Trophoblast cell (in vitro differentiated cells and primary cell): ENCODE measurements at places on chromosomes 7 and 10.

- H3K27ac ChIP-seq = no peak overlapping the region
- H3K4me1 ChIP-seq = no peaks in the 10 kb centered on the region
- DNase-seq = no peak
- H3K4me3 ChIP-seq = no peak overlapping the region
- H3K27me3 ChIP-seq = no peaks in the 10 kb centered on the region
These were observed 98.6 kb downstream of the LANCL2 start for GRCh38 chr7:55463686-55464262.

- H3K4me1 ChIP-seq = peaks cover 16% of the 10 kb centered on the region
- no peak overlapping the region for H3K4me3 ChIP-seq
- DNase-seq = no peak
These were observed 56.2 kb upstream of the SMNDC1 start for GRCh38 chr10:110360857-110361474.

- DNase-seq = no peak
- no peaks in the 10 kb centered on the region for H3K27me3 ChIP-seq
- no peaks in the 10 kb centered on the region for H3K36me3 ChIP-seq
- no peak overlapping the region for H3K27ac ChIP-seq
- no peaks in the 10 kb centered on the region for H3K4me1 ChIP-seq
These were observed 596.5 kb downstream of the NXPH1 start for GRCh38 chr7:9029681-9030530.

DNA sequence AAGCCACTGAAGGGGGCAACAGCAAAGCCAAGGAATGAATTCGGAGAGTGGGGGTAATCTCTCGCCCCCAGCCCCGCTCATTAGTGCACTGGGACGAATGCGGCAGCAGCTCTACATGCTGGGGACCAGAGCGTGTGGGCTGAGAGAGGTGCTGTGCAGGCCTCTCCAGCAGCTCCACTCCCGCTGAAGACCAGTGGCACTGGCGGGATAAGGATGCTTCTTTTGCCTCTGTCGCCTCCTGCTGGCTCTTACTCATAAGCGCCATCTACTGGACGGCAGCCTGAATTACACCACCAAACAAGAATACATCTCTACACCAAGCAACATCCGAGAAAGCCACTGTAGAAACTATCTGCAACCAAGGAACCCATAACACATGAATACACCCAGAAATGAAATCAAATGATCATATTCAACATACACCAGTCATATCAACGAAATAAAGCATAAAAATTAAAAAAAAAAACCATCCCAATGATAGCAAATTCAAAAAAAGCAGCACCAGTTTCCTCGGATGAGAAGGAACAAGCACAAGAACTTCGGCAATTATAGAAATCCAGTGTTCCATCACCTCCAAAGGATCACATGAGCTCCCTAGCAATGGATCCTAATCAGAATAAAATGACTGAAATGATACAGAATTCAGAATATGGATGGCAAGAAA, 79.0 kb upstream of the TMEM168 start:
- no peak overlapping the region for H3K4me3 ChIP-seq
- peaks cover 2% of the 10 kb centered on the region for H3K4me1 ChIP-seq
- H3K27me3 ChIP-seq = no peaks in the 10 kb centered on the region
- no peaks in the 10 kb centered on the region for H3K36me3 ChIP-seq
- no peak overlapping the region for H3K27ac ChIP-seq
- DNase-seq = peak; percentile 78

- H3K27ac ChIP-seq = no peak overlapping the region
- no peak for DNase-seq
- no peaks in the 10 kb centered on the region for H3K36me3 ChIP-seq
These were observed 122.5 kb upstream of the CDK13 start for GRCh38 chr7:39827571-39827970.

DNA sequence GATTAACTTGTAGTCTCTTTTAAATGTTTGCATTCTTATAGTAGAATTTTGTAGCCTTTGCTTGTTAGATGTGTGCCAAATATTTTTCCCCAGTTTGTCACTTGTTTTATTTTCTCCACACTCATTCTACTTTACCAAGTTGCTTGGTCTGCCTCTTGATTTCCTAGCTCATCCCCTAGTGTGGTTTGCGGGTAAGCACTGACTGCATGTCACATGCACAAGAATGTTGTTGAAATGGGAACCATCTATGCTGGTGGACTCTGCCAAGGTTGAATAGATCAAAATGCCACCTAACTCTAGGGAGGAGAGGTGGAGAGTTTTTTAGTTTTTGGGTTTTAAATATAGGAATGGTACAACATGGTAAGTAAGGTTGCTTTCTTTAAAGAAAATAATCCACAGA, 47.6 kb downstream of the FZD1 start:
- no peak overlapping the region for H3K27ac ChIP-seq
- no peaks in the 10 kb centered on the region for H3K36me3 ChIP-seq
- no peak overlapping the region for H3K4me3 ChIP-seq
- DNase-seq = no peak

DNA sequence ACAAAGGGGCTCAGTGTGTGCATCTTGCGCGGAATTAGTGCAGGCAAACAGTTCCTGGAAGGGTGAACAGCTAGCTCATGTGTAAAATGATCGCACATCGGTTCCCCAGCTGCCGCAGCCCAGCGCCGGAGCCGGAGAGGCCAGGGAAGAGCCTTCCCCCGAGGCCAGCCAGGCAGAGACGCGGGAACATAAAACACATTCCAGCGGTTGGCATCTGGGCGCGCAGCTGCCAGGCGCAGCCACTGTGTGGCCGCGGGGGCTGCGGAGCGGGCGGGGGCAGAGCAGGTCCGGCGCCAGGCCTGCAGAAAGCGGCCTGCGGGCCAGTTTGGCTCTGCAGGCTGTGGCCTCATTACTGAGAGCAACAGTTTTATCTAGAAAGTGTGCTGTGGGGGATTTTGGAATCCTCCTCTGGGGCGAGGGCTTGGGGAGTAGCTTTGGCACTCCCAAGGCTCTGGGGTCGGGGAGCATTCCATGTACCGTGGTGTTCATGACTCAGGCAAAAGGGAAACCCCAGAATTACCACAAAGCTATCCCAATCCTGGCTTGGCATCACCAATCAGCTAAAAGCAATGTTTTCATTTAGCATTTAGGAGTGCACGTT, 74.3 kb downstream of the SAMD9 start:
- peak; percentile 10 for DNase-seq
- peaks cover 6% of the 10 kb centered on the region for H3K4me1 ChIP-seq

DNA sequence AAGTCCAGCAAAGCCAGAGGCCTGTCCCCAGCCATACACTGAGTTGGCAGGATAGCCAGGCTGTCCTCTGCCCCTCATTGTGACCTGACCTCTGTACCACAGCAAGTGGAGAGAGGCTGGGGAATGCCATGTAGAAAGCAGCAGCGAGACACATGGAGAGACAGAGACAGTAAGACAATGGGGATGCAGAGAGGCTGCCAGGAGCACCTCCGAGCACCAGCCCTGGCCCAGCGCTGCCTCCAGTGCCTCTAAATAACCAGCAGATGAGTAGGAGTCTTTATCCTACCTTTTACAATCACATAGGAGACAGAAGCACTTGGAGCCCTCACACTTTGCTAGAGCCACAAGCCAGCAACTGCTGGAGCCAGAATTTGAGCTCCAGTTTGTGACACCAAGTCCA, 8.1 kb downstream of the GDF2 start:
- H3K27ac ChIP-seq = no peak overlapping the region
- H3K4me1 ChIP-seq = peaks cover 4% of the 10 kb centered on the region
- no peaks in the 10 kb centered on the region for H3K36me3 ChIP-seq
- no peak for DNase-seq
- H3K27me3 ChIP-seq = no peaks in the 10 kb centered on the region

- H3K27ac ChIP-seq = no peak overlapping the region
- H3K4me1 ChIP-seq = no peaks in the 10 kb centered on the region
- H3K4me3 ChIP-seq = no peak overlapping the region
These were observed 233.8 kb downstream of the C7orf25 start for GRCh38 chr7:42677751-42678699.

DNA sequence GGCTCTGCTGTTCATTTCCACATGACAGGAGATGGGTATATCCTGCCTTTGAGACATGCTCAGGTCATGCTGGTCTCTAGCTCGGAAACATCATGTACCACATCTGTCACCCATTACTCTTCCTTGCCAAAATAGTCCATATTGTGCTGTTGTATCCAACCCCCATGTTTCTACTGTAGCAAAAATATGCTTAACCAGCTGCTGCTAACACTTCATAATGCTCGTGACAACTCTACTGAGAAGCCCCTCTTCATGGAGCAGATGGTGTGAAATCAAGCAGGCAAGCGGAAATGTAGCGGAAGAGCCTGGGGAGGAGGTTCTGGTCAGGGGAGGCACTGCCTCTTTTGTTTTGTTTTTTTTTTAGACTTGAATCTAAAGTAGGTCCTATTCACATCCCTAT, 82.9 kb downstream of the NPY start:
- H3K4me3 ChIP-seq = no peak overlapping the region
- H3K4me1 ChIP-seq = no peaks in the 10 kb centered on the region
- no peak for DNase-seq
- no peaks in the 10 kb centered on the region for H3K36me3 ChIP-seq
- H3K27ac ChIP-seq = no peak overlapping the region

DNA sequence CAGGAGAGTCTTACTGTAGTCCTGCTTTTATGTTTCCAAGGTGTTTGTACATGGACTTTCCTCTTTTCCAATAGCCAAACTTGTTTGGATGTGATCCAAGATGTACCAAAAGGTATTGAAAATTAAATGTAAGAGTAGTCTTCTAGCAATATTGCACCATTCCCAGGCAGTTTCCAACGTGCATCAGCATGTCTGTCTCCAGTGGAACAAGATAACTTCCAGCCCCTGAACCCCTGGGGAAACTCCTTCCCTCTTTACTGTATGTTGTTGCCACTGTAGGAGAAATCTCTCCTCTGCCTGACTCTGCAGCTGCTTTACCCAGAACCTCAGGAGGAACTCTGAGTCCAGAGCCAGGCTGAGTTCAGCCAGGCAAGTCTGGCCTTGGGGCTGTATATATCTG, 18.5 kb downstream of the ARMC10 start:
- H3K27me3 ChIP-seq = no peaks in the 10 kb centered on the region
- no peak overlapping the region for H3K27ac ChIP-seq
- no peak overlapping the region for H3K4me3 ChIP-seq
- no peaks in the 10 kb centered on the region for H3K4me1 ChIP-seq
- DNase-seq = no peak

- no peak for DNase-seq
- H3K27ac ChIP-seq = no peak overlapping the region
- peaks cover 18% of the 10 kb centered on the region for H3K36me3 ChIP-seq
- H3K4me1 ChIP-seq = no peaks in the 10 kb centered on the region
These were observed 43.7 kb downstream of the KCNMA1 start for GRCh38 chr10:77593771-77594470.

DNA sequence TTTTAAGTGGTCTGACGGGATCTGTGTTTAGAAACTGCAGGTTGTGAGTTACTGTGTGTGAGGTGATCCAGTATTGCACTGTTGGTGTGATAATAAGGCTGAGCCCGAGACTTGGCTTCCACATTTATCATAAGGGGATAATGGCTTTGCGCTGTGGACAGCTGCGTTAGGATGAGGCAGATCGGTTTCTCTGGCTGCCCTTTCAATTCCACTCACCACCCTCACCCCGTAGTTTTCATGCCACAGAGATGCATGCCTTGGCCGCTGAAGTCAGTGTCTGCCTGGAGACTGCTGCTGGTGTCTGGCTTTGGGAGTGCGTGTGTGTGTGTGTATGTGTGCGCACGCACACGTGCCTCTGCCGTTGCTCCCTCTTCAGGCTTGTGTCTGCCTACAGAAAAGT, 273.0 kb downstream of the CCDC3 start:
- no peaks in the 10 kb centered on the region for H3K27me3 ChIP-seq
- no peaks in the 10 kb centered on the region for H3K4me1 ChIP-seq
- DNase-seq = no peak
- no peak overlapping the region for H3K27ac ChIP-seq
- no peak overlapping the region for H3K4me3 ChIP-seq

GRCh38 chr7:27134392-27134791, 3.8 kb upstream of the HOXA4 start:
- H3K4me1 ChIP-seq = peaks cover 10% of the 10 kb centered on the region
- no peaks in the 10 kb centered on the region for H3K36me3 ChIP-seq
- DNase-seq = peak; percentile 19
- peaks cover 71% of the 10 kb centered on the region for H3K27me3 ChIP-seq
- H3K27ac ChIP-seq = no peak overlapping the region
- H3K4me3 ChIP-seq = no peak overlapping the region

- H3K4me3 ChIP-seq = no peak overlapping the region
- H3K27ac ChIP-seq = no peak overlapping the region
- H3K4me1 ChIP-seq = peaks cover 5% of the 10 kb centered on the region
- H3K27me3 ChIP-seq = no peaks in the 10 kb centered on the region
These were observed 14.4 kb downstream of the ALKBH4 start for GRCh38 chr7:102450242-102450641.

DNA sequence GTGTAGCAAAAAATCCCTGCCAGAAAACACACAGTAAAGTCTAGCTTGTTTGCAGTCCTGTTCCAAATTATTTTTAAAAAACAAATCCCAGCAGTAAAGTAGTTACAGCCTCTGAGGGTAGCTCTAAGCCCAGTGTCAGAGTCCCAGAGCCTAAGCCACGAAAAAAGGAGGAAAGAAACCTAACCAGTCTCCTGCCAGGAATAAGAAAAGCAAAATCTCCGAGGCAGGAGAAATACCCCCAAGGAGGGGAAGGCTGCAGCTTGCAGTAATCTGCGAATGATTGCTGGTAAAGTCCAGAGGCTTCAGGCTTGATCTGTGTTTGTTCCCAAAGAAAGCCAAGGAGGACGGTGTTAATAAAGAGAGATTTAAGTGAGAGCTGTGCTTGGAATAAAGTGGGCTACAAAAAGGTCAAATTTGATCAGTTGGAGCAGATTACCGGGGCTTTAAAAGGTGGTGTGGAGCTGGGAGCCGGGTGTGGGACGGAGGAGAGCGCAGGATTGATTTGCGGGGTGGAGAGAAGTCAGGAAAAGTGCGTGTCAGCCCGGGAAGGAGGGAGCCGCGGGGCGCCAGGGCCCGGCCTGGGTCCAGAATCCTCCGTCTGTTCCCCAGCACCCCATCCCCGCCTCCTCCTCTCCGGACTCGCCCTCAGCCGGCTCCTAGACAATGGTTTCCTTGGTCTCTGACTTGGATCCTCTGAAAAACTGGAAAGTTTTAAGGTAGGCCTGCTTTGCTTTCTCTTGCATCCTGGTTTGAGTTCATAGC, 219.4 kb upstream of the CELF2 start:
- DNase-seq = no peak
- H3K36me3 ChIP-seq = no peaks in the 10 kb centered on the region
- no peak overlapping the region for H3K27ac ChIP-seq
- H3K4me1 ChIP-seq = peaks cover 3% of the 10 kb centered on the region

GRCh38 chr7:26583094-26583648, 281.2 kb downstream of the SKAP2 start:
- no peaks in the 10 kb centered on the region for H3K27me3 ChIP-seq
- DNase-seq = no peak
- H3K4me1 ChIP-seq = no peaks in the 10 kb centered on the region
- no peaks in the 10 kb centered on the region for H3K36me3 ChIP-seq

GRCh38 chr10:93208717-93209464, 135.2 kb downstream of the CYP26A1 start:
- peaks cover 2% of the 10 kb centered on the region for H3K4me1 ChIP-seq
- no peaks in the 10 kb centered on the region for H3K36me3 ChIP-seq
- no peaks in the 10 kb centered on the region for H3K27me3 ChIP-seq
- peak; percentile 21 for DNase-seq
- H3K4me3 ChIP-seq = no peak overlapping the region

GRCh38 chr7:6159097-6159483, 113.3 kb downstream of the CYTH3 start:
- no peaks in the 10 kb centered on the region for H3K27me3 ChIP-seq
- H3K27ac ChIP-seq = no peak overlapping the region
- DNase-seq = peak; percentile 47
- no peak overlapping the region for H3K4me3 ChIP-seq
- H3K36me3 ChIP-seq = peaks cover 61% of the 10 kb centered on the region
- H3K4me1 ChIP-seq = no peaks in the 10 kb centered on the region

GRCh38 chr7:65840446-65840845, 32.4 kb upstream of the VKORC1L1 start:
- peaks cover 2% of the 10 kb centered on the region for H3K36me3 ChIP-seq
- no peaks in the 10 kb centered on the region for H3K4me1 ChIP-seq
- H3K27me3 ChIP-seq = no peaks in the 10 kb centered on the region
- DNase-seq = no peak
- H3K27ac ChIP-seq = no peak overlapping the region
